ENCODE measurements at places on chromosomes 1 and 21.

GRCh38 chr1:175808999-175809398, 65.6 kb upstream of the TNR start:
- DNase-seq, result no peak

DNA sequence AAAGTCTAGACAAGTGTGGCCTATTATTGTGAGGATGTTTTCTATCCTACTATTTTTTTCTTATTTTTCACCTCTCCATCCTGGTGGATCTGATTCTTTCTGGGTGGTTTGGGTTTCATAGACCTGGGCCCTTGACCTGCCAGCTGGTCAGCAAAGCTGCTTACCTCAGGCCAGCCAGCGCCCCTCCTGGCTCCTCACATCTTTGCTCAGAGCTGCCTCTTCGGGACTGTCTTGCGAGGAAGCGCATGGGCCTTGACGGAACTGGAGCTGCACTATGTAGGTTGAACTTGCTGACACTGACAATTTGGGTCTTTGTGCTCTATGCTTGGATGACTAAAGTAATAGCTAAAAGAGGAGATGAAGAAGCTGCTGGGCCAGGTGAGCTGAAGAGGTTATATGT, 138.5 kb upstream of the SYT6 start:
- no peak for DNase-seq

DNA sequence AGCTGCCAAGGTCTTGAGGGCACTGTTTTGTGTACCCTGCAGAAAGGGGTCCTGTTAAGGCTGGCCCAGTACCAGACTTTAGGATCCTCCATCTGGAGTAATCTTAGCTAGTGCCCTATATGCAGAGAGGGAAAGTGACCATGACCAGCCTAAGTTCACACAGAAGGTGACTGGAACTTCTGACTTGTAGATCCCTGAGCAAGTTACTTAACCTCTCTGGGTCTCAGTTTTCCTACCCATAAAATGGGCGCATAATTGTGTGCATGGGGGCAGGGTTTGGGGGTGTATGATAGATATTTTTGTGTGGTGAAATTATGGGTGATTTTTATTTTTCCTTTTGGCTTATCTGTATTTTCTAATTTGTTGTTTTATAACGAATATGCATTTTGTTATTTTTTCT, 3.3 kb upstream of the SHISAL2A start:
- no peak for DNase-seq

DNA sequence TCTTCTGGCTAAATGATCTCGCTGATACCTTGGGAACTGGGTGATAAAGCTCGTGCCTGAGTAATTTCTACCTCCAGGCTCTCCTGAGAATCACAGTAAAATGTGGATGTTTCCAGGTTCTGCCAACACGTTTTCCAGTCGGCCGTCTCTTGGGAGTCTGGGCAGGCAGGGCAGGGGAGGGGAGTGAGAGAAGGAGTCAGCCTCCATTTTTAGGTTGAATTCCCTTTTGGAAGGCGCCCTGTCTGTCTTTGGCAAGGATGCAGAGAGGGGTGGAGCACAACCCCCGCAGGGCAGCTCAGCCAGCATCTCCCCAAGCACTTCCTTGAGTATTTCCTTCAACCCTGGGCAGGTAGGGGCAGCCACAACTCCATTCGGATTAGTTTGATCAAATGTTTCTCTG, 15.5 kb upstream of the ACTRT2 start:
- DNase-seq, result no peak

GRCh38 chr1:216183007-216183406, 240.2 kb downstream of the USH2A start:
- no peak for DNase-seq

- DNase-seq, result no peak
Observed at GRCh38 chr1:81179242-81179641, 621.5 kb upstream of the ADGRL2 start.

DNA sequence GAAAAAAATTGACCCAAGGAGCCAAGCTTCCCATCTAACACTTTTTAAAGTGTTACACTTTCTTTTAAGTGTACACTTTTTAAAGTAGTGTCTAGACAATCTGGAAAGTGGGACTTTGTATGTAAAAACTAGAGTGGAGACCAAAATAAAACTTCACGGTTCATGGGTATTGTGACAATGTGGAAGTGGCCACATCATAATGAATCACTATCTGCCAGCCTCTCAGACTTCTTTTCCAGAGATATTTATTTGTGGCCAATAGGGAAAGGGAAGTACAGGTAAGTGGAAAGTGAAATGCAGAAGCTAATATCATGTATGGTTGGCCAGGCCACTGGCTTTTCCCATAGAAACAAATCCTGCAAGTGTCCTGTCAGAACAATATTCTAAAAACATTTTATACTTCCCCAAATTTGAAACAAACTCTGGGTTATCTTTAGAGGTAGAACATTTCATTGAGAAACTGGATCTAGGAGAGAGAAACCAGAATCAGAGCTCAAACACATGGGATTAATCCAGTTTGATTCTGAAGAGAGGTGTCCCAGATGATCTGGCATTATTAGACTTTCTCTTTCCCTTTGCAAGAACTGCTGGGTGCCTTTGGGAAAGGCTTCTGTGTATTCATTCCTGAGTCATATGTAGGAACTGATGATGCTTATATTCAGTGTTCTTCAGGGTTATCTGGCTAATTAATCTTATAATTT, 2.0 kb downstream of the TNFSF18 start:
- no peak for DNase-seq
